ENCODE measurements at places on chromosomes 2 and 18.

DNA sequence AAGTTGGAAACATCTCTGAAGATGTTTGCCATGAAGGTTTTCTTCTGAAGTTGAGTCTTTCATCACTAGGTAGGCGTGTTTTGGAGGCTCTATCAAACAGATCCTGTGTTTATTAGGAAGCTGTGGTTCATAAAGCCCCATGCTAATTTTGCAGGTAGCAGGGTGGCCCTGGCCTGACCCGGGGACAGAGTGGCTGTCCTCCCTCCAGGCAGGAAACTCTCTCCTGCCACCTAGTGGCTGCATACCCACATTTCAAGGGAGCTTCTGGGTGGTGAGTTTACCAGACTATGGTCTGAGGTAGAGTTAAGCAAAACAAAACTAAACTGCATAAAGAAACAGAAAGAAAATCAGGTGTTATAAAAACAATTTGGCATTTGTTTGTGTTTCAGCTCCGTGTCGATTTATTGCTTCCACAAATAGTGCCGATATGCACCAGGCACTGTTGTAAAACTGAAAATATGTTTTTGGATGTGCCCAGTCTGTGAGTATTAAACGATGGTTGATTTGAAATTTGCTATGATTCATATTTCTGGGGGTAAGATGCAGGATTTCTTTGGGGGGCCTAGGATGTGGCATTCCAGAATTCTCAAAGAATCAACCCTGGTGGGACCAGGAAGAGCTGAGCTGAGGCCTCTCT, 26.0 kb upstream of the IL37 start:
- peak; percentile 54 for DNase-seq

DNA sequence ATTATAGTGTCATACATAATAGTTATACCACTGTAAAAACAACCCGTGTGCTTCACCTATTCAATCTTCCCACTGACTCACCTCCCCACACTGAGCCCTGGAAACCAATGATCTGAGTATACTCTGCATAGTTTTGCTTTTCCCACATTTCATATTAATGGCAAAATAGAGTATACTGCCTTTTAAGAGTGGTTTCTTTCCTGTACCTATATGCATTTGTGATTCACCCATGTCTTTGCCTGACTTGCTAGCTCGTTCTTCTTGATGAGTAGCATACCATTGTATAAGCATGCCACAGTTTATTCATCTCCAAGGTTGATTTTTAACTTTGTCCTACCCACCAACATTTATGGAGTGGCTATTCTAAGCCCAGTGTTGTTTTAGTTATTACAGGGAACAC, 686.4 kb downstream of the PLCL1 start:
- DNase-seq = no peak

GRCh38 chr18:49322765-49323490, 137.5 kb downstream of the DYM start:
- DNase-seq = no peak

DNA sequence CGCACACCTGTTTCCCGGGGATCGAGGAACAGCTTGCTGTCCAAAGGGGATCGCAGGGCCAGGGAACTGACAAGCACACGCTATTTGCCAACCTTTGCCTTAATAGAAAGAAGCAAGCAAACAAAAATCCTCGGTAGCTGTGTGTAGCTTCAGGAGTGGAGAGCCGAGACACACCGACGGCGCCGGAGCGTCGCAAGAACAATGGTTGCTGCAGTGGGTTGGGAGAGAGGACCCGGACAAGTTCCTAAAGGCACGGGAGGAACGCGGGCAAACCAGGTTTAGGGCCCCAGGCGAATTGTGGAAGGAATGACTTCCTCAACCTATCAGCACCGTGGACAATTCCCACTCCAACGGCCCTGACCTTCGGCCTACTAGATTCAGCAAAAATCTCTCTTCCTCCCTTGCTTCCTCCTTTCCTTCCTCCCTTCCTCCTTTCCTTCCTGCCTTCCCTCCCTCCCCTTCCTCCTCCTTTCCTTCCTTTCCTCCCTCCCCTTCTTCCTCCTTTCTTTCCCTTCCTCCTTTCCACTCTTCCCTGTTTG, 4.9 kb upstream of the NEUROD1 start:
- no peak for DNase-seq

DNA sequence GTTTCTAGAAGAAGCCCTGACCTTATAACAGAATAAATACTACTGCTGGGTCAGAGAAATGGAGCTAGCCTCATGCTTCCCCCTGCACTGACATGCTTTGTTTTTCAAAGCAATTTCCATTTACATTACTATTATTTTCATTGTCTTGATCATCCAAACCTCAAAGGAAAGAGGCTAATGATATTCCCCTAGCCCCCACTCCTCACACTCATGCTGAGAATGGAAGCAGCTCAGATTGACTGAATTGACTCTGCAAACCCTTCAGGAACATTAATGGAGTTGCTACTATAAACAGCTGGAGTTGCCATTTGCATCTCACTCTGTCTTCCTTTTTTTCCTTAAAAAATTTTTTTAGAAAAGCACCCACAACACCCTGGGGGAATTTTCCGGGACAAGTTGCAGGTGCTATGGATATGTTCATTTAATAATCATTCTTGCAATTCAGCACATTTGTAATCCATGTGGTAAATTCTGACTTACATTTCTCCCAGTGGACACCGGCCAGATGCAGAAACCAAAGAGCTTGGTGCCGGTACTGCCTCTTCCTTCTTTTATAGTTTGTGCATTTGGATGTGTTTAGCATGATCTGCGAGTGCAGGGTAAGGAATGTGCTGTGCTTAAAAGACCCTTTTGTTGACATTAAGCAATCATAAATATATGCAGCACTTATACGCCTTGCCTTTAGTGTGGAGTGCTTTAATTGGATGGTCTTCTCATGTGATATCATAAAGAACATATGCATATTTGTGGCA, 103.3 kb upstream of the OSR1 start:
- DNase-seq = no peak
